MCF 10A (cell line): ENCODE measurements at places on chromosomes 12 and 14. TPM values are rescaled to one million over a fixed set of nuclear protein-coding genes. Genes with fewer than 3 reads are reported as not detected.

Gene UNG
- total RNA-seq: 10.7 and 13.8 TPM in 2 replicates

Gene ALG10
- total RNA-seq: 7.6 and 7.8 TPM in 2 replicates

Gene TSHR
- not detected in 2 replicates for total RNA-seq

Gene KLHL33
- total RNA-seq: 0.14 TPM in 1 of 2 replicates, not detected in the other

Gene KRT4
- not detected in 2 replicates for total RNA-seq

Gene HOTAIR
- 1.5 and 2.0 TPM in 2 replicates for total RNA-seq

Gene C12orf75
- 53.6 and 67.7 TPM in 2 replicates for total RNA-seq

Gene TDRD9
- 0.40 and 0.91 TPM in 2 replicates for total RNA-seq

- H3K27me3 ChIP-seq: no peaks in the 10 kb centered on the region
- DNase-seq: no peak
- no peaks in the 10 kb centered on the region for H3K4me1 ChIP-seq
- H3K27ac ChIP-seq: no peak overlapping the region
Observed at GRCh38 chr14:32169191-32169590, 32.7 kb upstream of the RNU6-7 start.

DNA sequence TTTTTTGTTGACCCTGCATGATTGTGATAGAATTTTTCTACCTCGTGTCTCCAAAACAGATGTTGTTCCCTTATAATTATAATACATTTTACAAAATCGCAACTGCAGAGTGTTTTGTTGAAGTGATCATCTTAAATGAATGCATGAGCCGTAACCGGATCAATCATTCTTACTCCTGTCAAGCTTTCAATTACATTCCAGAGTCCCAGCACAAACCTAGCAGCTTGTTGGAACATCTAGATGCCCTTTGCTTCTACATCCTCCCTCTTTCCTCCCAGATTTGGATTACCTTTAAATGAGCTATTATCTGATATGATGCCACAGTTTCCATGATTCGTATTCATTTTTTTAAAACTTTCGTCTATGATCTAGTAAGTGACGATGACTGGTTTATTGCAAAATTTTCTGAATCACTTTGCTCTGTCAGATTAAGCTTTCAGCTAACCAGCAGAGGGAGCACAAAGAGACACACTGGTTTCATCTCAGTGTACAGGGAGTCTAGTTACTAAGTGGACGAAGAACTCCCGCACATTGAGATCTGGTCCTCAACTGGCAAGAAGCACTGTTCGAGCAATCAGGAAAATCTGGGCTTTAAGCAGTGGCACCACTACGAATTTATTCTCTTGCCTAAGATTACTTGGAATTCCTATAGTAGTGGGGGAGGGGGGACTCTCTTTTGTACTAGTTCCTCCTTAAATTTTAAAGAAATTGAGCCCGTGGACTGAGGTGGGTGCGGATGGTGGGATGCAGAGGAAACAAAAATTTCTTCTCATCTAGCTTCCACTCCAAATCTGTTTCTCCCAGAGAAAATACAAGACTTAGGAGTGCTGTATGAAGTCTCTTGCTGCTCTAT lies 40.9 kb downstream of the TSHR start:
- peaks cover 65% of the 10 kb centered on the region for H3K27me3 ChIP-seq
- DNase-seq: peak; percentile 86
- H3K4me1 ChIP-seq: no peaks in the 10 kb centered on the region
- no peaks in the 10 kb centered on the region for H3K36me3 ChIP-seq
- H3K27ac ChIP-seq: no peak overlapping the region
- H3K4me3 ChIP-seq: no peak overlapping the region

- no peak overlapping the region for H3K27ac ChIP-seq
- H3K4me1 ChIP-seq: peaks cover 22% of the 10 kb centered on the region
- H3K36me3 ChIP-seq: no peaks in the 10 kb centered on the region
Observed at GRCh38 chr12:4482936-4483335, 37.3 kb upstream of the FGF6 start.

GRCh38 chr14:68342216-68342763 lies 450.6 kb downstream of the ZFP36L1 start:
- H3K4me1 ChIP-seq: no peaks in the 10 kb centered on the region
- H3K27me3 ChIP-seq: no peaks in the 10 kb centered on the region
- no peak for DNase-seq
- H3K27ac ChIP-seq: no peak overlapping the region

DNA sequence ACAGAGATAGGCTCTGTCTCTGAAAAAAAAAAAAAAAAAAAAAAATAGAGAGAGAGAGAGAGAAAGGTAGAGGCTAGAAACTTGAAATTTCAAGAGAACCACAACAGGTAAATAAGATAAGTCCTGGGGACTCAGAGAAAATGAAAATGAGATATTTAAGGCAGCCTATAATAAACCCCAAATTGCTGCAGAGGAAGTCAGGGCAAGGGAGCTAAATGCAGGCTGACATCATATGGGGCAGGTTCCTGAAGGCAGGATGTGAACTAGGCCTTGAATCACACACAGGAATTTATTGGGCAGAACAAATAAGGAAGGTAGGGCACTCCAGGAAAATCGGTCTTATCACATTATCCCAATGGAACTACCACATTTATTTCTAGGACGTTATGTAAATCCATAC lies 54.9 kb upstream of the NUDT4 start:
- no peaks in the 10 kb centered on the region for H3K27me3 ChIP-seq
- H3K4me3 ChIP-seq: no peak overlapping the region
- no peaks in the 10 kb centered on the region for H3K36me3 ChIP-seq
- H3K4me1 ChIP-seq: peaks cover 11% of the 10 kb centered on the region

DNA sequence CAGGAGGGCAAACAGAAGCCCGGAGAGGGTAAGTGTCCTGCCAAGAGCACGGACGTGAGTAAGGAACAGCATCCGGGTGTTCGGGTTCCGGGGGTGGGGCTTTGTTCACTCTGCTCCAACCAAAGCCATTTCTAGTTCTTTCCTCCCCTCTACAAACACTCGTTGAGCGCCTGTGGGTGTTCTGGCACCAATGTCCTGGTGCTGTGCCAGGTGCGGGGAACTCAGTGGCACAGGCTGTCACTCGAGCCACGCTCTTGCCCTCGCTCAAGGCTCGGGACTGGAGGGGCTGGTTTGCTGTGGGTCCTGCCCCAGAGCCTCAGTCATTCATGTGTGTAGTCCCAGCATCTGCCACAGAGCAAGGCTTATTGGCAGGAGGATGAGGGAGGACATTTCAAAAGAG lies 157.5 kb downstream of the CALM1 start:
- no peaks in the 10 kb centered on the region for H3K4me1 ChIP-seq
- no peak overlapping the region for H3K4me3 ChIP-seq
- H3K36me3 ChIP-seq: no peaks in the 10 kb centered on the region
- no peaks in the 10 kb centered on the region for H3K27me3 ChIP-seq
- DNase-seq: no peak
- H3K27ac ChIP-seq: no peak overlapping the region

DNA sequence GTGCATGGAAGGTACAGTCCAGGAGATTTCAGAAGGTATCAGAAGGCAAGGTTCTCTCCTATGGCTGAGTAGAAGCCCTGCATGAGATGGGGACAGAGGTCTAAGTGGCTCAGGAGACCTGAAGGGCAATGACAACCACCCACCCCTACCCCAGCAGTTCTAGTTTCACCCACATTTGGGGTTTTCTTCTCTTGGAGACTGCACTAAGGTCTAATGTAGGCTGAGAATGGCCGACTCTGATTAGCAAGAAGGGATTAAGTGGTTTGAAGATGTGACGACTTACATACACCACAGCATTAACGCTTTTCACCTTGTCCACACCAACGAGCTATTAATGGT lies 71.7 kb upstream of the SOX5 start:
- no peak for DNase-seq
- no peak overlapping the region for H3K27ac ChIP-seq
- H3K4me3 ChIP-seq: no peak overlapping the region

- no peak for DNase-seq
- H3K36me3 ChIP-seq: no peaks in the 10 kb centered on the region
- H3K4me1 ChIP-seq: no peaks in the 10 kb centered on the region
- no peak overlapping the region for H3K27ac ChIP-seq
- H3K27me3 ChIP-seq: no peaks in the 10 kb centered on the region
Observed at GRCh38 chr14:89067293-89067972, 243.0 kb downstream of the TTC8 start.

GRCh38 chr14:21073921-21074320 lies 3.8 kb downstream of the ARHGEF40 start:
- no peak for DNase-seq
- H3K4me1 ChIP-seq: peaks cover 20% of the 10 kb centered on the region
- H3K27me3 ChIP-seq: no peaks in the 10 kb centered on the region
- H3K4me3 ChIP-seq: no peak overlapping the region
- peaks cover 12% of the 10 kb centered on the region for H3K36me3 ChIP-seq

DNA sequence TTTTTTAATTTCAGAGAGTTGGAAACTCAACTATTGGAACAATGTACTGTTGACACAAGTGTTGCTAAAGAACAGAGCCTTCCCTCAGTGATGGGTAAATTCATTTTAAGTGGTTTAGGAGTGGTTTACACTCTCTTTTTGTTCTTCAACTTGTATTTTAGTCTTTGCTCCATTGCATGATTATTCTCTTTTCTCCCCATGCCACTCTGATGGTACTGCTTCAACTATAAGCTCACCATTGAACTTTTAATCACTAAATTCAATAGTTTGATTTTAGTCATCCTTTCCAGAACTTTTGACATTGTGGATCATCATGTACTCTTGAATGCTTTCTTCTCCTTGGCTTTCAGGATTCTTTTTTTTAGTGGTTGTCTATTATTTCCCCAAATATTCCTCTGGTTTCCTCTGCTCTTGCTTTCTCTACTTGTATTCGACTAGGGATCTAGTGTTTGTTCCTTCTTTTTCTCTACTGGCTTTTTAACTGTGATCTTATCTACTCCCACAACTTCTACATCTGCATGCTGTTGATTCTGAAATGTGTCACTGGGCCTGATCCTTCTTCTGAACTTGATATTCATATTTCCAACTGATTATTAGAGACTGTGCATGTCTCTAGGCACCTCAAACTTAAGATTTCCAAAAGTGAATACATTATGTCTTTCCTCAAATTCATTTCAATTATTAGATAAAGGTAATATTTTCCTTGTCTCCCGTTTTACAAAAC lies 15.4 kb downstream of the ACTR10 start:
- no peaks in the 10 kb centered on the region for H3K27me3 ChIP-seq
- no peak overlapping the region for H3K4me3 ChIP-seq
- no peak overlapping the region for H3K27ac ChIP-seq
- peaks cover 59% of the 10 kb centered on the region for H3K36me3 ChIP-seq
- DNase-seq: no peak
- H3K4me1 ChIP-seq: no peaks in the 10 kb centered on the region

- no peak overlapping the region for H3K4me3 ChIP-seq
- no peak for DNase-seq
- peaks cover 12% of the 10 kb centered on the region for H3K4me1 ChIP-seq
- H3K27me3 ChIP-seq: no peaks in the 10 kb centered on the region
- H3K27ac ChIP-seq: no peak overlapping the region
Observed at GRCh38 chr14:57659052-57659451, 165.4 kb upstream of the CCDC198 start.

DNA sequence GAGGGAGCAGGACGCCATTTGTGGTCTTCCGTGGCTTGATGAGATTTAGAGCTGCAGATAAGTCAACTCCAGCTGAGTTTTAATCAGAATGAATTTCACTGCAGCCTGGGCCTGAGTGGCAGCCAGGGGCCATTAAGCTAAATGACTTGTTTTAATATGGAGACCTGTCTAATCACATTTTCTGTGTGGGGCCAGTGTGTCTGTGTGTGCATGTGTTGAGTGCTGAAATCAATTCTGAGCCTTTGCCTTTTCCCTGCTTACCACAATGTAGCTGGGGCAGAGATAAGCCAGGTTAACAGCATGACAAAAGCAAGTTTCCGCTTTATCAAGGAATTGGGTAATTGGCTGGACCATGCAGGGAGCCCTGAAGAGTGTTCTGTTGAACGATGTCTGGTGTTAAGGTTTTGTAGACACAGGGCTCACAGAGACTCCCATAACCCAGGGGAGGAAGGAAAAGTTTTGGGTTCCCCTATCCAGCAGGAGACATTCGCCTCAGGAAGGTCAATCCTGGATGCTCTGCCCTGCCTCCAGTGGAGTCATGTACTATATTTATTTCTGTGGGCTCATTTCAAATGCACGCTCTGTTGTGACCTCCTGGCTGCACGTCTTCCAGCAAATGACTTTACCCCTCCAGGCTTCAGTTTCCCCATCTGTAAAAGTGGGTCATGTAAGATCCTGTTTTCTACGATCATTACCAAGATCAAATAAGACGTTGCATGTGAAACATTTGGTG lies 24.2 kb downstream of the RPH3A start:
- H3K4me1 ChIP-seq: no peaks in the 10 kb centered on the region
- no peaks in the 10 kb centered on the region for H3K36me3 ChIP-seq
- H3K27me3 ChIP-seq: peaks cover 56% of the 10 kb centered on the region
- DNase-seq: no peak
- no peak overlapping the region for H3K27ac ChIP-seq

DNA sequence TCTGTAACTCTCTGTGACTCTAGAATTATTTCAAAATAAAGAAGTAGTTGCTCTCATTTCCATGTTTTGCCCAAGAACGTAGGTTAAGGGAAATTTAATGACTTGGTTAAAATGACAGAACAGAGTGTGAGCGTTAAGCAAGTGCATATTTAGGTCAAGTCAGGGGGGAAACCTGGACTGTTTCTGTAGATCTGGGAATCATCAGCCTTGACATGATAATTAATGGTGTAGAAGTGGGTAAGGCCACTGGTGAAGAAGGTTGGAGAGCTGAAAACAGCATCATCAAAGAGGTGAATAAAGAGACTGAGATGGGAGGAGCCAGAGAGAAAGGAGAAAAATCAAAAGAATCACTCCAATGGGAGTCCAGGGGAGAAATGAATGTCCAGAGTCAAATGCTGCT lies 49.4 kb upstream of the STK38L start:
- H3K4me3 ChIP-seq: no peak overlapping the region
- no peak overlapping the region for H3K27ac ChIP-seq
- DNase-seq: no peak

DNA sequence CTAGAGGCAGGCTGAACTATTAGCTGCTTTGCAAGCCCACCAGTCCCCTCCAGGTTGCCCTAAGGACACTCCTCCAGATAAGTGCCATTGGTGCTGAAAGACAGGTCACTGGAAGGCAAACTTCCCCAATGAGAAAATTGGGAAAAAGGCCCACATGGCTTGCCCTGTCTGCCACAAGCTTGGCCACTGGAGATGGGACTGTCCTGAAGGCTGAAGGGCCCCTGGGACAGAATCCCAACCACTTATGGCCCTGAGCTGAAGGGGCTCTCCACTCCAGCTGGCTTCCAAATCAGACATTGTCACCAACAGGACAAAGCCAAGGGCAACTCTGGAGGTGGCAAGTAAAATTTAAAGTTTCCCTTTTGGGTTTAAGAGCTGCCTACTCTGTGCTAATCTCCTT lies 12.2 kb upstream of the DHRS2 start:
- no peak overlapping the region for H3K27ac ChIP-seq
- no peak overlapping the region for H3K4me3 ChIP-seq
- H3K36me3 ChIP-seq: no peaks in the 10 kb centered on the region
- DNase-seq: no peak
- H3K27me3 ChIP-seq: peaks cover 42% of the 10 kb centered on the region

- no peak for DNase-seq
- H3K27me3 ChIP-seq: no peaks in the 10 kb centered on the region
- H3K4me3 ChIP-seq: no peak overlapping the region
- H3K4me1 ChIP-seq: no peaks in the 10 kb centered on the region
- no peaks in the 10 kb centered on the region for H3K36me3 ChIP-seq
- no peak overlapping the region for H3K27ac ChIP-seq
Observed at GRCh38 chr12:16530268-16530850, 75.6 kb downstream of the LMO3 start.

- no peaks in the 10 kb centered on the region for H3K4me1 ChIP-seq
- no peaks in the 10 kb centered on the region for H3K27me3 ChIP-seq
- peak; percentile 22 for DNase-seq
- H3K27ac ChIP-seq: no peak overlapping the region
Observed at GRCh38 chr12:102376181-102376747, 104.1 kb downstream of the IGF1 start.
